ENCODE measurements at places on chromosomes 5 and 9.

- DNase-seq, result no peak
Observed at GRCh38 chr5:133992429-133993155, 12.2 kb downstream of the VDAC1 start.

GRCh38 chr9:34430843-34431437 is 27.4 kb downstream of the FAM219A start:
- no peak for DNase-seq

DNA sequence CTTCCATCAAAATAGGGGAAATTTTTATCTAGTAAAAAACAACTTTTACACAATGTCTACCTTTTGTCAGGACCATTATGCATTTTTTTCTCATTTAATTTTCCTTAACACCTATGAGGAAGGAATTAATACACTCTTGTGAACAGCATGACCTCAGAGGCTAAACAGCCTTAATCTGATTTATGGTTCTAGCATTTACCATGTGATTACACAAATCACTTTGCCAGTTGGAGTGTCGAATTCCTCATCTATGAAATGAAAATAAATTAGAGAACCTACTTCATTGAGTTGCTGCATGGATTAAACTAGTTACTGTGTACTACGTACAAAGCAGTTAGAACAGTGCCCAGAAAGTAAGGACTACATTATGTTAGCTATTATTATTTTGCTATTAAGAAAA is 187.7 kb upstream of the MPDZ start:
- DNase-seq, result no peak

GRCh38 chr5:96822686-96823459 is 15.1 kb upstream of the ERAP1 start:
- no peak for DNase-seq

DNA sequence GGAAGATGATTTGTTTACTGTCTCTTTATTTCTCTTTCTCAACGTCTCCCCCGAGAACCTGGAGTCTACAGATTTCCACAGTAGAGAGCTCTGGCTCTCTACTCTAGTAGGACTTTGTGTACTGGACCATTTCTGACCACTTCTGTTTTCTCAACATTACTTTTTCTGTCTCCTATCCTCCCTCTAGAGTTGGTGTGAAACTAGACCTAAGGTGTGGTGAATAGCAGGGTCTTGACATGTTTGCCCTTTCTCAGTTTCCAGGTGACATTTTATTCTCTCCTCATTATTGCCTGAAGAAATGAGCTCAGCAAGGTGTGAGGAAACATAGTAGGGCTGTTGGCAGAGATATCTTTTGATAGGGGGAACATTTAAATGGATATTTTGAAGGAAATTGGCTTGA is 62.1 kb upstream of the IL6ST start:
- DNase-seq, result no peak

GRCh38 chr9:8188723-8189407 is 389.3 kb upstream of the DMAC1 start:
- no peak for DNase-seq

- no peak for DNase-seq
Observed at GRCh38 chr5:168218746-168219145, 72.7 kb upstream of the WWC1 start.

DNA sequence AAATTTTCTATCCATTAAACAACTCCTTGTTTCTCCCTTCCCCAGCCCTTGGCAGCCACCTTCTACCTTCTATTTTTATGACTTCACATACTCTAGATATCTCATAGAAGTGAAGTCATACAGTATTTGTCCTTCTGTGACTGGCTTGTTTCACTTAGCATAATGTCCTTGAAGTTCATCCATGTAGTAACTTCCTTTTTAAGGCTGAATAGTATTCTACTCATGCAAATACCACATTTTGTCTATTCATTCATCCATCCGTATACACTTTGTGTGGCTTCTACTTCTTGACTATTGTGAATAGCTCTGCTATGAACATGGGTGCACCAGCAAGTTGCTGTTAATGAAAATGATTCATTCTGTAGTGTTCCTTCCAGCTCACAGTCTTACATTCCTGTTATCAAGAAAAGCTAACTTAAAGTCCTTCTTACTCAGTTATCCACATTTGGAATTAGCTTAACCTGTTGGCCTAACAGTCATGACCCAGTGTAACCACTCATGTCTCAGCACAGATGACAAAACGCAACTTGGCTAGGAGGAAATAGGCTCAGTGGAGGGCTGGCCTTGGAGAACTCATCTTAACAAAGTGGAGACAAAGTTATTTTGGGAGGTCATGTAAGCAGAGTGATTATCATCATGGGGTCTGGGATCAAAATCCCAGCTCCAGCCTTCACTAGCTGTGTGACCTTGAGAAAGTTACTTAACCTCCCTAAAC is 129.7 kb upstream of the MAP3K1 start:
- DNase-seq, result no peak

DNA sequence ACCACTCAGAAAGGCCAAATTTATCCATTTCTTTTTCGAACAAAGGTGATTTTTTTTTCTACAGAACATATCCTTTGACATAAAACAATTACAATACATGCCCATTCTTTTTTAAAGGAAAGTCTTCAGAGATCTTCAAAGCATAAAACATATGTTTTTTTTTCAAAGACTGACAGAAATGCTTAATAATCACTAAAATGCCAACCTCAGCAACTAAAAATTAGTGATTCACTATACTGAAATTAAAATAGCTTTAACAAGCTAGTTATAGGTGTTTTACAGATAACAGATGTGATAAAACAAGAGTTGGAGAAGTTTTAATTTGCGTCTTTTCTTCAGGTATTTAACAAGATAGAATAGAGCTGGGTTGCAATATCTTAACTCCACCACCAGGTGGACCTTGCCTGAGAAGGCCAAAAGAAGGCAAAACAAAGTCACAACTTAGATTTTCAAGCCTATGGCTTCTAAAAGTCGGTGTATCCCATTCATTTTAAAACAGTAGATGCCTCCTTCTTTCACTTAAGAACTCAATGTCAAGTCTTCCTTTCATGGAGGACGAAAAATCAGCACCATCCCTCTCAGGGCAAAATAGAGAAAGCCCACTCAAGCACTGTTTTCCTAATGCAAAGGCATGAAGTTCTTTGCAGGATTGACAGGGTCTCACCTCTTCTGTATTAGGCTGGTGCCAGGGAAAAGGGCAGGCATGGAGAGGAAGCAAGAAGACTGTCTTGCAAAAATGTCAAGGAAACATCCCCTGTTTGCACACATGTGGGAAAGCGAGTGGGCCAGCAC is 31.1 kb upstream of the CPLX2 start:
- DNase-seq, result no peak

DNA sequence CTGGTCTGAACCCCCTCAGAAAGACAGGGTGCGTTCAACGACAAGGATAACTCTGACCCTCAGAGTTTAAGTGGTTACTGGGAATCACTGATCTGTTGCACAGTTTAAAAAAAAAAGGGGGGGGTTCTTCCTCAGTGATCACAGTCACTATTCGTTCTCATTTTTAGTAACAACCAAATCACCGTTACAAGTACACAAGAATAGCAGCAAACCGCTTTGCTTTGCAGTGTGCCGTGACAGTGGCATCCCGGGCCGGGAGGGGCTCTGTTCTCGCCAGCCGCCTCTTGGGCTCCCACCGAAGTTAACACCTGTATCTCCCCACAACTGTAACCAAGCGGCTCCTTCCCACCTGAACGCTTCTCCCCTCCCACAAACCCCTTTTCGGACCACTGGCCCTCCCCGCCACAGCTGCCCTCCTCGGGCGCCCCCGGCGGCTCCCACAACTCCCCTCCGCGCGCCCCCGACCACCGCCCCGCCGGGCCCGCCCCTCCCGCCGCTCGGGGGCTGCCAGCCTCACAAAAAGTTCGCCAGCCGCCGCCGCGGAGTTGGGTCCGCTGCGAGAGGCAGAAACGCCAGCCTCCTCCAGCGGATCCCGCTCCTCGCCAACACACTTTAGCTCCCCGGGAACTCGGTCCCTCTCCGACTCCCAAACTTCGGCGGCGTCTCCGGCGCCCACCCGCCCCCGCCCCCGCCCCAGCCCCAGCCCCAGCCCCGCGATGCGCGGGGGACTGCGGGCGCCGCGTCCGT is 1.2 kb downstream of the SSBP2 start:
- DNase-seq, result peak; percentile 48

GRCh38 chr9:131708226-131709002 is 31.5 kb downstream of the RAPGEF1 start:
- no peak for DNase-seq

GRCh38 chr9:83296123-83296522 is 233.2 kb upstream of the RASEF start:
- no peak for DNase-seq

DNA sequence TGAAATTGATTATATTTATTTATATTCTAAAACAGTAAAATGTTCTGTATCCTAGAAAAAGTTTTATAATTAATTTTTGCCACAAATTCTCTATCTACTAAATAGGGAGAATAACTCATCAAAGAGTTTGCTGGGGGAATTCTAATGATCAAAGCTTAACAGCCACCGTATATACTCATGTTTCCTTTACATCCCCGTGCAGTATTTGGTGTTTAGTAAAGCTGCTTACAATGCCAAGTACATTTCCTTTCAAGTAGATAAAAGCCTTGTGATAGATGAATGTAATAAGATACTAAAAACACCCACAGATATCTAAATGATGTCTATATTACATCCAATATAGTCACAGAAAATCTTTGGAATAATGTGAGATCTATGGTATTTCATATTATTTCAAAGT is 312.2 kb downstream of the HCN1 start:
- DNase-seq, result no peak

- DNase-seq, result no peak
Observed at GRCh38 chr5:16665601-16666000, 48.8 kb upstream of the RETREG1 start.
